T-helper 1 cell treated with Interleukin-12 subunit alpha and Interleukin-12 subunit beta and Interleukin-4 antibody, amounts not matched to agents 30 ng/mL and 1 ng/mL, for 36 hours (primary cell): ENCODE measurements at places on chromosomes 2 and 18. TPM values are rescaled to one million over a fixed set of nuclear protein-coding genes. Genes with fewer than 3 reads are reported as not detected.

Gene ANKRD30BL
- not detected in 2 replicates for total RNA-seq

Gene NEU4
- total RNA-seq, result 0.29 TPM in 1 of 2 replicates, not detected in the other

Gene KDSR
- total RNA-seq, result 65.2 and 65.9 TPM in 2 replicates

Gene MTCL1
- 0.42 and 0.56 TPM in 2 replicates for total RNA-seq

Gene SLC35F5
- 19.1 and 20.5 TPM in 2 replicates for total RNA-seq

Gene PDCL3
- total RNA-seq, result 35.0 and 35.3 TPM in 2 replicates

Gene LIPG
- not detected in 2 replicates for total RNA-seq

Gene WIPF1
- 587 and 588 TPM in 2 replicates for total RNA-seq

Gene KIF5C
- 18.3 and 20.5 TPM in 2 replicates for total RNA-seq

Gene TMEM182
- total RNA-seq, result 1.8 and 2.2 TPM in 2 replicates

Gene RAPGEF4
- 0.83 and 1.0 TPM in 2 replicates for total RNA-seq

Gene BOLA3
- 61.3 and 70.2 TPM in 2 replicates for total RNA-seq

Gene TSHZ1
- total RNA-seq, result 14.9 and 15.5 TPM in 2 replicates

Gene SLC19A3
- total RNA-seq, result not detected in 2 replicates

Gene KCNG2
- total RNA-seq, result not detected in 2 replicates

Gene CCDC85A
- total RNA-seq, result not detected in 2 replicates
